Naive B cell (primary cell): ENCODE measurements at places on chromosomes 13 and 19. TPM values are rescaled to one million over a fixed set of nuclear protein-coding genes. Genes with fewer than 3 reads are reported as not detected.

SELENOW gene
- polyA plus RNA-seq, result 131 TPM

ZNF491 gene
- 0.29 TPM for polyA plus RNA-seq

KCNJ14 gene
- polyA plus RNA-seq, result 0.12 TPM

GRCh38 chr13:57018915-57019314 lies 121.8 kb upstream of the PRR20A start:
- no peak for DNase-seq

DNA sequence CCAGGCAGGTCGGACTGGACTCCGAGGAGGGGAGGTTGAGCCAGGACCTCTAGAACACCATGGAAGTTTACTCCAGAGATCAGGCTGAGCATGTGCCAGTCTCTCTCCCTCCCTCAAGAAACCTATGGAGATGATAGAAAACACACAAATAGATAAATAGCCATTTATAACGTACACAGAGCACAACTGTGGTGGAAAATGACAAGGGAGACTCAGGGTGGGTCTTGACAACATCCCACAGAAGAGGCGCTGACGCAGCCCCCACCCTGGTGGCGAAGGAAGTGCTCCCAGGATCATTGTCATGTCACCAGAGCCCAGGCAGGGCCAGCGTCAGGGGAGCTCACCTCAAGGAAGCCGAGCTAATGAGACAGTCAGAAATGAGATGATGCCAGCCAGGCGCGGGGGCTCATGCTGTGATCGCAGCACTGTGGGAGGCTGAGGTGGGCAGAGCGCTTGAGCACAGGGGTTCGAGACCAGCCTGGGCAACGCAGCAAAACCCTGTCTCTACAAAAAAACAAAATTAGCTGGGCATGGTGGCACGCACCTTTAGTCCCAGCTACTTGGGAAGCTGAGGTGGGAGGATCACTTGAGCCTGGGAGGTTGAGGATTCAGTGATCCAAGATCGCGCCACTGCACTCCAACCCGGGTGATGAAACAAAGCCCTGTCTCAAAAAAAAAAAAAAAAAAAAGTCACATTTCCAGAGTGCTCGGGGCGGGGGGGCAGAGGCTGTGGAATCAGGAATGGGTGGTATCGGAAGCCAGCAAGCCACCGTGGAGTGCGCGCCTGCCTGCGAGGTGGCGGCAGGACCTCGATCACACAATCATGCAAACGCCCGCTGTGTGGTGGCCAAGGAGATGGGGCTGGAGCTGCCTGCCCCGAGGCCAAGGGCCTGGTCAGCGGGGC lies 178.4 kb downstream of the KDM4B start:
- DNase-seq, result no peak

- no peak for DNase-seq
Observed at GRCh38 chr13:50720861-50721671, 122.4 kb downstream of the DLEU7 start.

- DNase-seq, result no peak
Observed at GRCh38 chr13:107124129-107124718, 556.3 kb upstream of the ARGLU1 start.
